ENCODE measurements at places on chromosomes 13 and 19. TPM values are rescaled to one million over a fixed set of nuclear protein-coding genes. Genes with fewer than 3 reads are reported as not detected.

Gene TEX29
- not detected for total RNA-seq

Gene RFPL4A
- not detected for total RNA-seq

GRCh38 chr19:16262618-16263017 lies 62.0 kb upstream of the KLF2 start:
- no peak for DNase-seq

Gene WDR87
- total RNA-seq = not detected

All from H9 (cell line).